ENCODE measurements at places on chromosomes 7 and 10.
A peak's percentile ranks its signal among the peaks of the same experiment; 100 is the strongest.

GRCh38 chr10:105352827-105353226 is 711.7 kb downstream of the SORCS3 start:
- no peak for DNase-seq

DNA sequence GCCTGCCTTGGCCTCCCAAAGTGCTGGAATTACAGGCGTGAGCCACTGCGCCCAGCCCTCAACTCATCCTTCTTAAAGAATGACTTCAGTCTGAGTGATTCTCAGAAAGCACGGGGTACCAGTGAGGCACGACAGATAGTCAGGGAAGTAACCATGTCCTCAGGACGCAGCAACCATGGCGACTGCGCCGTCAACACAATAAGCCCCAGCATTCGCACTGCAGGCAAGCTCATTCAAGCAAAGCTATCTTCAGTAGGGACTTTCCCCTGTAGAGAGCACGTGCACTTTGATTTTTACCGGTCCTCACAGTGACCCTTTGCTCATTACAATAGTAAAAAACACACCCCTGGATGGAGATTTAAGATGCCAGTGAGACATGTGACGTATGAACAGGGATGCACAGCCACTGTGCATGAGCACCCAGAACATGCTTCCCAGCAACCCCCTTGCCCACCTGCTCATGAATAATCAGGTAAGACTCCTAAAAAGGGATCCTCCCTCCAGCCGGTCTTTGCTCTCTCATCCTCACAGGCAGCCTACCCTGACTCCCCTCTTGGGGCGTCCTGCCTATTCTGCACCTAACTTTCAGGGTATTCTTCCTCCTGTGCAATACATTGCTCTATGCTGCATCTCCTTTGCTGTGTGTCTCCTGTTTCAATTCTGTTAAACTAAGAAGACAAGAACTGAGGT is 9.1 kb downstream of the WDR86 start:
- DNase-seq: peak; percentile 76

GRCh38 chr7:95141755-95142154 is 182.6 kb downstream of the PON1 start:
- peak; percentile 21 for DNase-seq

- peak; percentile 24 for DNase-seq
Measured at GRCh38 chr10:69360485-69361302, 56.0 kb downstream of the TACR2 start.

- peak; percentile 24 for DNase-seq
Measured at GRCh38 chr7:101558742-101559325, 70.3 kb downstream of the MYL10 start.

DNA sequence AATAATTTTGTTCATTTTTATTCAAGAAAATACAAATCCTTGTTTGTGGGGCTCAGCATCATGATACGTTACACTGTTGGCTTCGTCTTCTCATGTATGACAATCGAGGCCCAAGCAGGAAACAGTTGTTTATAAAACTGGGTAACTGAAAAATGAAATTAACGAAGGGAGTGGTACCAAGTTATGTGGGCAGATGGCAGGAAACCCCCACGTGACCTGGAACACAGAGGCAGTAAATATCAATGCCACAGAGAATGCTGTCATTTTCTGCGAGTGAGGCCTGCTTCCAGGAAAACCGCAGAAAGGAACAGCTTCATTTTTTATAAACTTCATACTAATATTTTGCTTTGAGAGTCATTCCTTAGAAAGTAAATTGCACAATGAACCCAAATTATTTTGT is 201.0 kb upstream of the ADARB2 start:
- DNase-seq: no peak

DNA sequence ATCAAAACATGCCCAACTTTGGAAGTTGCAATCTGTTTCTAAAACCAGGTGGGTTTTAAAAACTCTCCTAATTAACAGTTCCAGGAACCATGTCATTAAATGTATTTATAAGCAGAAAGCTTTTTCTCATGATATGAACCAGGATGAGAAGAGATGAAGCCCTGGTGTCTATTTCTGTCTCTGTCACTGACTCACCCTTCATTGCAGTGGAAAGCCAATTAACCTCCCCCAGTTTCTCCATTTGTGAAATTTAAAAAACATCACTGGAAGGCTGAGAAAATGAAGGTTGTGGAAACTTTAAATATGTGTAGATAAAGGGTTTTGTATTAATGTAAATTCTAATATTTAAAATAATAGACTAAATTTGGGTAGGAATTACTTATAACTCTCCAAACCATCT is 1088.0 kb downstream of the SORCS1 start:
- DNase-seq: no peak

DNA sequence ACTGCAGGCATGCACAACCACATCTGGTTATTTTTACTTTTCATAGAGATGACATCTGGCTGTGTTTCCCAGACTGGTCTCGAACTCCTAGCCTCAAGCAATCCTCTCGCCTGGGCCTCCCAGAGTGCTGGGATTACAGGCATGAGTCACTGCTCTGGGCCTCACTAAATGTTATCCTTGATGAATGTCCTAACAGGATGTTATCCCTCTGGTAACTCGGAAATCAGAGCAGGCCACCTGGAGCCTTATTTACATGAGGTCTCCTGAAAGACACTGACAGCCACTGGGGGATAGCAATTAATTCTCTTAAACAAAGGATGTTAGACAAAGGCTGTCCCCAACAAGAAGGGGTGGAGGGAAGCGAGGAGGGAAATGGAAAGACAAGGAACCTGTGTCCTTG is 4.5 kb upstream of the ZNF438 start:
- peak; percentile 50 for DNase-seq

- DNase-seq: no peak
Measured at GRCh38 chr10:43237128-43237527, 29.7 kb downstream of the RASGEF1A start.

DNA sequence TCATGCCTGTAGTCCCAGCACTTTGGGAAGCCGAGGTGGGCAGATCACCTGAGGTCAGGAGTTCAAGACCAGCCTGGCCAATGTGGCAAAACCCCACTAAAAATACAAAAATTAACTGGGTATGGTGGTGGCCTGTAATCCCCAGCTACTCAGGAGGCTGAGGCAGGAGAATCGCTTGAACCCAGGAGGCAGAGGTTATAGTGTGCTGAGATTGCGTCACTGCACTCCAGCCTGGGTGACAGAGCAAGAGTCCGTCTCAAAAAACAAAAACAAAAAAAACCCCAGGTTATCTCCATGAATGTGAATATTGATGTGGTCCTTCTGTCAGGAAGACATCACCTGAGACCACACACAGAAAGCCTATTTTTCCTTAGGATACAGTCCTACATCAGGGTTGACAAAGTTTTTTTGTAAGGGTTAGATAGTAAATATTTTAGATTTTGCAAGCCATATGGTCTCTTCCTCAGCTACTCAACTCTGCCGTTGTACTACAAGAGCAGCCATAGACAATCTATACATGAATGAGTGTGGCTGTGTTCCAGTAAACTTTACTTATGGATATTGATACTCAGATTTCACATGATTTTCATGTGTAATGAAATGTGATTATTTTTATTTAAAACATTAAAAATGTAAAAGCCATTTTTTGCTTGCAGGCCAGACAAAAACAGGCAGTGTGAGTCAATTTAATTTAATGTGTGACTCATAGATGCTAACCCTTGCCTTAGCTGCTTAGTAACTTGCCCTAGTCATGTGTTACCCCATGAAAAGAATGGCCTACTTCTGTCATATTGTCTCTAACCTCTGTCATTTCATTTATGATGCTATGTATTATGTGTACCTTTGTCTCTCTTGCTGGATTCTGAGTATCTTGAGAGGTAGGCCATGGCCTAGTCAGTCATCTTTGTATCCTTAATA is 78.1 kb downstream of the TPST1 start:
- peak; percentile 43 for DNase-seq

- DNase-seq: no peak
Measured at GRCh38 chr7:48426331-48426965, 255.2 kb downstream of the ABCA13 start.

DNA sequence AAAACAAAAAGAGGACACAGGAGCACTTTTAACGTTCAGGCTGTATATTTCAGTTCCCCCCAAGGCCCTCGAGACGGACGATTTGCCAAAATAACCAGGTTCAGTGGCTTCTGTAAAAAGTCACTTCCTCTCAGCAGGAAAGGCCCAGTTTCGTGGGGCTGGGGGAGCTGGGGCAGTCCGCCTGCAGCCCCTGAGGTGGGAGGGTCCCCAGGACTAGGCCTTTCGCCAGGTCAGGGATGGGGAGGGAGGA is 28.8 kb downstream of the WDR86 start:
- no peak for DNase-seq

Data from DMS53 (cell line).